NCI-H1417 (cell line): ENCODE measurements at places on chromosomes 16 and 17.

DNA sequence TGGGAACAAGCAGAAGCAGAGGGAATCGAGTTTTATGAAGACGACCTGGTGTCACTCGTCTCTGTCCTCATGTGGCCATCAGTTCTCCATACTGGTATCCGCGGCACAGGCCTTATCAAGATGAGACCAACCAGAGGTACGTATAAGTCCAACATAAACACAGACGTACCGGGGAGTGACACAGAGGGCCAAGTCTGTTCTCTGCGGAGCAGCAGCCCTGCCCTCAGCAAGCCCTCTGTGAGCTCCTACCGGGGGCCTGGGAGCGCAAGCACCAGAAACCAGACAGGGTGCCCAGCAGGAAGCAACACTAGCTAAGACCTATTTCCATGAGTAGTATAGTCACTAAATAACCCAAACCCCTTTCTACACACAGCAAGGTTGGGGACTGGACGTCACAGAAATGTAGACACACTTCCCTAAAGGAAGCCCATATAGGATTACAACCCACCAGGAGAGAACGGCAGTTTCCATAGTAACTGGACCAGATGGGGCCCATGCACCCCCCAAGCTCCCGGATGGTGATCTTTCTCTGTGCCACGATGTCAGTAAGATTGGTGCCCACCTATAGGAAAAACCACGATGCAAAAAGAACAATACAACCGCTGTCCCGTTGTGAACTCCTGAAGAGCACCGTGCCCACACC is 911 bp downstream of the ARL16 start:
- DNase-seq: peak; percentile 42

- no peak for DNase-seq
Observed at GRCh38 chr17:80942423-80943345, 49.0 kb upstream of the CHMP6 start.

GRCh38 chr16:57192146-57192545 is 6.0 kb downstream of the RSPRY1 start:
- no peak for DNase-seq

- DNase-seq: peak; percentile 83
Observed at GRCh38 chr16:4538350-4539235, at the start of gene CDIP1. TSS of gene CDIP1 (minus strand) at chr16:4538773. CDS start at chr16:4514130, 24,643 bp downstream.

- DNase-seq: no peak
Observed at GRCh38 chr17:3896968-3897235, 4.0 kb upstream of the CAMKK1 start.

DNA sequence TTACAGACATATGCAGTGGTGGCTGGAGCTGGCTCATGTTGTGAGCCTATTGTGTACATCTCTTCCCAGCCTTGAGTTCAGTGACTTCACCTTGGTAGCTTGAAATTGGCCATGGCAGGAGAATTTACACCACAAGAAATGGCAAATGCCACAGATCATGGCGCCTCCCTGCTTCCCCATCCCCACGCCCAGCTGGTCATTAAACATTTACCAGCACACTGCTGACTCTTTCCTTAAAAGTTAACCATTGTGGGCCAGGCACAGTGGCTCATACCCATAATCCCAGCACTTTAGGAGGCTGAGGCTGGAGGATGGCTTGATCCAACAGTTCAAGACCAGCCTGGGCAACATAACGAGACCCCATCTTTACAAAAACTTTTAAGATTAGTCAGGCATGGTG is 22.6 kb upstream of the ITGB4 start:
- no peak for DNase-seq

DNA sequence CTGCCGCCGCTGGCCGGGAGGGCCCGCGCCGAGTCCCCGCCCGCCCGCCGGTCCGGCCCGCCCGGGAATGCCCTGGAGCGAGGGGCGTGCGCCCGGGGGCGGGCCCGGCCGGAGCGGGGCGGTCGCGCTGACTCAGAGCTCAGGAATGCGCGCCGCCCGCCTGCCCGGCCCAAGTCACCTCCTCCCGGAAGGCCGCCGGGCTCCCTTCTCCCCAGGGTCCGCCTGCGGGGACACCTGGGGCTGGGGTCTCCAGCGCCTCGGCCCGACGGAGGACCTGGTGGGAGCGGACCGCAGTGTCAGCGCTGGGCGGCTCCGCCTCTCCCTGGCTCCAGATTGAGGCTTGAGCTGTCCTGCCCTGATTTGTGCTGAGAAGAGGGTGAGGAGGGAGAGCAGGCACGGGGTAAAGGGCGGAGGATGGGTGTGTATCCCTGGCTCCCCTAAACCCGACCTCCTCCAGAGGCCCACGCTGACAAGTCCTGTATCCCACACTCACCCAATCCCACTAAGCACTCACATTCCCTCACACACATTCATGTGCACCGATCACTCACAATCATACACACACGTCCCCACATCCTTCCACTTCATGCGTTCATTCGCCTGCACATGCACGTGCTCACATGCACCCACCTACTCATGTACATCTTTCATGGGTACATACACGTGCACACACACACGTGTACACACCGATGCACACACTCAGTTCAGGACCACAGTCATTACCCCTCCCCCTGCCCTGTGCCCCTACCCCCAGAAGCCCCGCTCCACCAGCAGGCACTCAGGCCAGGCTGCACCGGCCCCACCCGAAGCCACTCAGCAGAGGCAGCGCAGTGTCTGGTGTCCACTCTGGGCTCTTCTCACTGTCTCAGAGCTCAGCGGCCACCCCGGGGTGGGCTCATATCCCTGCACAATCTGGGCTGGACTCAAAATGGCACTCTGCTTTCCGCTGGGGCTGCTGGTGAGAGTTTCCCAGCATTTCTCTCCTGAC is at the start of gene RHBDF1:
Gene RHBDF1, minus strand, starts transcription at position 71 of the 988 bp plus-strand sequence. CDS start 7,616 bp downstream, outside the sequence.
- no peak for DNase-seq

- no peak for DNase-seq
Observed at GRCh38 chr16:30782486-30783279, 4.3 kb downstream of the ZNF629 start.

GRCh38 chr17:37219876-37220606 is 155.7 kb upstream of the C17orf78 start:
- DNase-seq: no peak

DNA sequence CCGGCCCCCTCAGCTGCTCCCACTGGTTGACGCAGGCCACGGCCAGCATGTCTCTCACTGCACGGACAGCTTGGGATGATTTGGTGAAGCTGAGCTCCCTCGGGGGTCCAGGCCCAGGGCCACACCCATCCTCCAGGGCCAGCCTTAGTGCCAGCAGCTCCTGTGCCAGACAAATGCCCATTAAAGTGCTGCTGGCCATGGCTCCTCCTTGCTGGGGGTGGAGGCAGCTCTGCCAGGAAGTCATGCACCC is 2.5 kb downstream of the TRIM47 start:
- DNase-seq: no peak

- no peak for DNase-seq
Observed at GRCh38 chr16:11245988-11246387, 10.0 kb downstream of the SOCS1 start.

GRCh38 chr17:12618557-12618956 is 47.1 kb upstream of the MYOCD start:
- no peak for DNase-seq

DNA sequence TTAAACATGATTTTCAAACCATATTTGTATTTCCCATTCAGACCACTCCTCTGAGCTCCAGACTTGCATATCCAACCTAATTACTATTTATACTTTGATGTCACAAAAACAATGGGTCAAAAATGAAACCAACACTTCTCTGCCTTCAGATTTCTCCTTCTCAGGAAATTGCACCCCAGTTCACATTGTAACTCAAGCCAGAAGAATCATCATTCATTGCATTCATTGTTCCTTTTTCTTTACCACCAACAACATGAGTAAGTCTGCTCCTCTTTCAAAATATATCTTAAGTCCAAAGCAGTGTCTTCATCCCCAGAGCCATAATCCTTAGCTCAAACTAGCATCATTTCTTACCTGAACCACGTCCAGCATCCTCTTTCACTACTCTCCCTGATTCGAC is 2.6 kb upstream of the AKAP1 start:
- no peak for DNase-seq

DNA sequence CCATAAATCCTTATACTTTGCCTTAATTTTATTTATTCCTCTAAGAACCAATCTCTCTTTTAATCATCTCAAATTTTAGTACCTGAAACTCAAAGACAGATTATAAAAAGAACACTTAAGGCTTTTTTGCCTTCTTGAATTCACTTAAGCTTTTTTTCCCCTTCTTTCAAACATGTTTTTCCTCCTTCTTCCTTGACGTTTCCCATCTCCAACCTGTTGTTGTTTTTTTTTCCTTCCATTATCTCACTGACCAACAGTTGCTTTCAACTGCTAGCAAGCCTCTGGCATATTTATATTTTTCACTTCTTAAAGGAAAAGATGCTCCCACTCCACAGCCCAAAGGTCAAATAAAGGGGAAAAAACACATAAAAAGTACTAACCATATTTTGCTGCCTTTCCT is 32.2 kb downstream of the SPOP start:
- DNase-seq: no peak

GRCh38 chr16:12719972-12720371 is 83.7 kb downstream of the CPPED1 start:
- DNase-seq: no peak

- no peak for DNase-seq
Observed at GRCh38 chr17:75937652-75938051, 3.2 kb downstream of the FBF1 start.

DNA sequence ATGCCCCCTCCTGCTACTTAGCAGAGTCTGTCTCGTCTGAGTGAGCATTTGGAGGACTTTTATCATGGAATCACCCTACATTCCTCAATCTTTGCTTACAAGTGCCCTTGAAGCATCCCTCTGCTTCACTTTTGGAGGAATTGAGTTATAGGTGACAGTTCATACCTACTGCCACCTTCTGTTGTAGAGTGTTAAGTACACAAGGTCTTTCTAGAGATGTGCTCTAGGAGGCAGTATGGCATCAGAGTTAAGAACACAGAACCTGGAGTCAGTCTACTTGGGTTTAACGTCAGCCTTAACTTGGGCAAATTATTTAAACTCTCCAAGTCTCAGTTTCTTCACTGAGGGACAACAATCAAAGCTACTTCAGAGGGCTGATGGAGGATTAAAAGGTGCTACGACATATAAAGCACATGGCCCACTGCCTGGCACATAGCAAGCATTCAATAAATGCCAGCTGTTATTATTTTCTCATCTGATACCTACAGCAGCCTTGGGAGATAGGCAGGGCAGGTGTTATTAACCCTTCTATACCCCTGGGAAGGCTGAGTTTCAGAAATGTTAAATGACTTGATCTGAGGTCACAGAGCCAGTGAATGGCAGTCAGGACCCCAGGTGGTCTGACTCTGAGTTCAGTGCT is 62.2 kb downstream of the UTP18 start:
- DNase-seq: peak; percentile 58

DNA sequence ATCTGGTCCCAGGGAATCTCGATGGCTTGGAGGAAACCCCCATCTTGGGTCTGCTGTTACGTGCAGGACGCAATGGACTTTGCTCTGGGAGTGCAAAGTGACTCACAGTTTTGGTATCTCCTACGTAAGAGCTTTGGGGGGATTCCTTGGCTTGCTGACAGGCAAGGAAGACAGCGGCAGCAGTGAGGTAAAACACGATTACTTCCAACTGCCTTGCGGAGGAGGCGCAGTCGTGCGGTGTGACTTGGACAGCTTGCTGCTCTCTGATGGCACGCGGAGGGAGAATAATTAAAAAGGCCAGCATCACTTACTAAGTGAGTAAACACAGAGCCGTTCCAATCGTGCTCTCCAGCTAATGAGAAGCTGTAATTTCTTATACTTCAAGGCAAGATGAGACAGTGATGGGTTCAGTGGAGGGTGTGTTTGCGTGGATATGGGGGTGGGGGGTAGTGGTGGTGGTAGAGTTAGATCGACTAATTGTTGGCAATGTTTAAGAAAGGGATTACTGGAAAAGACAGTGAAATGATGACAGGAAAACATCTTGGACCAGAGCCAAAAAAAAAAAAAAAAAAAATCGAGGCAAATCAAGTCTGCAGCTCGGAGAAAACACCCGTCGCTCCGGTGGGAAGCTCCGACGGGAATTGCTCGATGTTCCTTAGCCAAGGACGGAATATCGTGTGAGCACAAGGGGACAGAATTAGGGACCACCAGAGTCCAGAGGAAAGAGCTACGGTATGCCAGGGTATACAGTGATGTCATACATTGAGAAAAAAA is 184.8 kb upstream of the ZFHX3 start:
- peak; percentile 21 for DNase-seq

GRCh38 chr16:19780321-19780720 is 62.2 kb downstream of the IQCK start:
- DNase-seq: no peak

- no peak for DNase-seq
Observed at GRCh38 chr16:30987581-30988190, 2.7 kb downstream of the HSD3B7 start.

- DNase-seq: peak; percentile 54
Observed at GRCh38 chr17:78133971-78134898, 3.7 kb downstream of the TMC8 start.

GRCh38 chr16:12059216-12059769 is 82.8 kb downstream of the SNX29 start:
- no peak for DNase-seq

DNA sequence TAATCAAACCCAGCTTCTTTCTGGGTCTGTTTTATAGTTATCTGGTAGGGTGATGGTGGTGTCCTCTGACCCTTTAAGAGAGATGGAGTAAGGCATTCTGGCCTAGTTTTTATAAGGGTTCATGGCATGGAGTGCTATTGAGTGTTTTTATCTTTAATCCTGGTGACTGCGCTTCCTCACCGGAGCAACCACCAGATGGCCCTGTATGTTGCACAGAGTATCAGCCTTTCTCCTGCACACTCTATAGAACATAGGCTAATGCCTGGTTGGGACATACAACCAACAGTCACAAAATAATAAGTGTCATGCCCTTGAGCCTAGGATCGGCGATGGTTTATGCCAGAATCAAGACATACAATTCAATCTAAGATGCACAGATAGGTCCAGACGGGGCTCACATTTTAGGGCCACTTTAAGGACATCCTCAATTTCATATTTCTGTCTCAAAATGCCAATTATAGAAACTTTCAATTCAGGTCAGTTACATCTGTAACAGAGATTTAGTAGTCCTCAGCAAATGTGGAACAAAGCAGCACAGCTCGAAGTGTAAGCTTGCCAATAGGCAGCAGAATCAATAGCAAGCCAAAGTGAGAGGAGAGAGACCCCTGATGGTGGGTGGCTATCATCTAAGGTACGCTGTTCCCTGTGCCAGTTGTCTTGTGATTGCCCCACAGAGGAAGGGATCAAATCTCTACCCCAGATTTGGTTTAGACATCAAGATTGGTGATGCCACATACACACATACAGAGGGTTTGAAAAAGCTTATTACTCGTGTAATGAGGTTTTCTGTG is 37.2 kb upstream of the HOXB9 start:
- DNase-seq: peak; percentile 20
